ENCODE measurements at places on chromosomes 1 and 21. TPM values are rescaled to one million over a fixed set of nuclear protein-coding genes. Genes with fewer than 3 reads are reported as not detected.

OLFML3 gene
- total RNA-seq: 0.45 TPM

TMEM82 gene
- total RNA-seq: not detected

GJA9 gene
- total RNA-seq: not detected

DIRAS3 gene
- not detected for total RNA-seq

NBPF8 gene
- total RNA-seq: 7.9 TPM

ACTL8 gene
- total RNA-seq: not detected

KRTAP26-1 gene
- total RNA-seq: not detected

SPAG17 gene
- total RNA-seq: not detected

SEC16B gene
- 0.38 TPM for total RNA-seq

IL20 gene
- total RNA-seq: not detected

RHBDL2 gene
- total RNA-seq: not detected

CFHR4 gene
- total RNA-seq: not detected

PRAMEF14 gene
- not detected for total RNA-seq

RC3H1 gene
- total RNA-seq: 20.8 TPM

C1QA gene
- not detected for total RNA-seq

HSD3B2 gene
- not detected for total RNA-seq

AMY2A gene
- not detected for total RNA-seq

LCE2A gene
- not detected for total RNA-seq

FOXD3 gene
- 1.2 TPM for total RNA-seq

PALMD gene
- 3.9 TPM for total RNA-seq

ADORA1 gene
- total RNA-seq: 0.17 TPM

LTN1 gene
- total RNA-seq: 17.0 TPM

PLEKHG5 gene
- total RNA-seq: 3.6 TPM

TNFSF18 gene
- total RNA-seq: 4.5 TPM

C2CD4D gene
- not detected for total RNA-seq

KRTAP8-1 gene
- total RNA-seq: not detected

TRABD2B gene
- total RNA-seq: 1.3 TPM

HAPLN2 gene
- total RNA-seq: 0.52 TPM

NFASC gene
- total RNA-seq: 0.12 TPM

TLR5 gene
- total RNA-seq: 0.05 TPM

EPS15 gene
- total RNA-seq: 20.5 TPM

TSPEAR gene
- total RNA-seq: not detected

NES gene
- 2.5 TPM for total RNA-seq

LCE1C gene
- not detected for total RNA-seq

RNF186 gene
- total RNA-seq: not detected

CFAP74 gene
- not detected for total RNA-seq

CYP4A11 gene
- not detected for total RNA-seq

AADACL3 gene
- total RNA-seq: not detected

Data from NCI-H460 (cell line).